Mesenteric fat pad (tissue), 1 donor: ENCODE measurements at places on chromosomes 5 and 9. TPM values are rescaled to one million over a fixed set of nuclear protein-coding genes. Genes with fewer than 3 reads are reported as not detected.
A peak's percentile ranks its signal among the peaks of the same experiment; 100 is the strongest.

The SLCO6A1 gene
- not detected for total RNA-seq

The SPACA9 gene
- total RNA-seq, result 3.9 TPM

The ASPN gene
- 4.0 TPM for total RNA-seq

The PCDHB15 gene
- total RNA-seq, result 3.4 TPM

DNA sequence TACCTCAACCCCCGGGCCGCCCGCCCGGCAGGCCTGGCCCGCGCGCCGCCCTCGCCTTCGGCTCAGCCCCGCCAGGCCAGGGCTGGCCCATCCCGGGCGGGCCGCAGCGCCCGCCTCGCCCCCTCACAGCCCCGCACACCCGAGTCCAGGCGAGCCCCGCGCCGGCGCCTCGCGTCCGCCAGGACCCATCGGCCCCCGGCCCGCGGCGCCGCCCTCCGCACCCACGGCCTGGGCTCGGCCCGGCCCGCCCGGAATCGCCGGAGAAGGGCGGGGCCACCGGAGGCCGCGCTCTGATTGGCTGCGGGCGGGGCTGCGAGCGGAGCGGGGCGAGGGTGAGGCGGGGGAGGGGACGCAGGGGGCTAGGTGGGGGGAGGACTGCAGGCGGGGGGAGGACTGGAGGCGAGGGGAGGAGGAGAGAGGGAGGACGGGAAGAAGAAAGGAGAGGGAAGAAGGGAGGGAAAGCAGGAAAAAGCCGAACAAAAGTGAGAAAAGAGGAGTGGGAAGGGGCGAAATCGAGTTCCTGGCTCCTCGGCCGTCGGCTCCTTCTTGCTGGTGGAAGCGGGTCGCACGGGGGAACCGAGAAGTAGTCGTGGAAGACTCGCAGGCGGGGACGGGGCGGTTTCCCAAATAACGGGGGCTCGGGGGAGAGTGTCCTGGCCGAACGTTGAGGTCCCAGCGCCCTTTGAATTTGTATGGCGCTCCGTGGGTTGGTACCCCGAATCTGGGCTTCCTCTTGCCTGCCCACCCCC lies 472 bp upstream of the UBTD2 start:
- DNase-seq, result peak; percentile 95

DNA sequence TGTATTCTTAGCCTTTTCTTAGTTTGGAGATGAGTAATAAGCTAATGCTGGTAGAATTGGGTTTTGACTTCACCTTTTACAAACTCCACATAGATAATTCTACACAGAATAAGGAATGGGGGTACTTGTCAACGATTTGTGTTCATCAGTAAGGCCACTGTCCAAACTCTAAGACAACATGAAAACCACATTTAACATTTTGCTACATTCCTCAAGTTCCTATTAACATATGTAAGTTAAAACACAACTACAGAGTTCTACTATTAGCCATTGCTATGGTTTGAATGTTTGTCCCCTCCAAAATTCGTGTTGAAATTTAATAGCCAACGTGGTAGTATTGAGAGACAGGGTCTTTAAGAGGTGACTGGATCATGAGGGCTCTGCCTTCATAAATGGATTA lies 31.9 kb downstream of the MEIKIN start:
- no peak for DNase-seq

GRCh38 chr9:27108981-27109541 lies at the start of gene TEK:
TSS of gene TEK (plus strand) at chr9:27109225. CDS start at chr9:27109591, 366 bp downstream.
- no peak for DNase-seq

GRCh38 chr5:98769210-98769958 lies 4.1 kb upstream of the RGMB start:
- no peak for DNase-seq

DNA sequence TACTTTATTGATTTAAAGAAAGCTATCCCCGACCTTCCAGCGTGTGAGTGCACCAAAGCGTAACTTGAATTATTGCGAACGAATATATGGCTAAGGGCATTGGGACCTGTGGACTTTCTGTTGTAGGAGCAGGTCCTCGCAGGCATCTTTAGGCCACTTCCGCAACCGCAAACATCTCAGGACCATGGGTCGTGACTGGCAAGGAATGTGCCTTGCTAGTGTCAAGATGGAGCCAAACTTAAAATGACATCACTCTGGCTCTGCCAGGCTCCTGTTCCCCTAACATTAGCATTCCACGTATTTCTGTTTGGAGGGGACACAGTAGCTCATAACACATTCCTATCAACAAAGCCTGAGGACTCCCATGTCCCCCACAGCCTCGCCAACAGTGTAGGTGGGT lies 44.1 kb upstream of the OLFM1 start:
- DNase-seq, result peak; percentile 72

DNA sequence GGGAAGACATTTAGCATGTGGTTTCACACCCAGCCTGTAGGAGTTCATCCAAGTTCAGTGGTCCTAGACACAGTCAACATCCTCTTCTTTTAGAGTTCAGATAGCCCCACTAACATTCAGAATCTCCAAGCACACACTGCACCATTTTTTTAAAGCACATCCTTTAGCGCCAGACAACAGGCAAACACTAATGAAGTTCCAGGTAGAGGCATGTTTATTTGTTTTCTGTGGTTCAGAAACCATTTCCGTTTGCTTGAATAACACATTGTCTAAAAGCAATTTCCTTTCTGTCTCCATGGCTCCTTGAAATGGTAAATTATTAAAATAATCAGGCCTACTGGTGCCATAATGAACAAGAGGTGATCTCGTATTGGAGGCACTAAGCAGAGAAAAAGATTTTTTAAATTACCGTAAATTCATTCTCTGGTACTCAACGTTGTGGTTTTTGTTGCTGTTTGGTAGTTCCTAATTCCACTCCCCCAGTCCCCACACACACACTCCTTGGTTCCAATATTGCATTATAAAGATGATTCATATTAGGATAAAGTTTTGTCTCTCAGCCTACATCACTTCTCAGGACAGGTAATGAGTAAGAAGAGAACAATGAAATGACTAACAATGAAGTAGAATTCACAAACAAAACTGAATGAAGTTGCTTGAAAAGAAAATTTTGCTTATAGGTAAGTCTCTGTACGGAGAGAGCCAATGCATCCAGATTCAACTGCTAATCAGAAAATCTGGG lies 153.1 kb downstream of the PCSK1 start:
- no peak for DNase-seq

DNA sequence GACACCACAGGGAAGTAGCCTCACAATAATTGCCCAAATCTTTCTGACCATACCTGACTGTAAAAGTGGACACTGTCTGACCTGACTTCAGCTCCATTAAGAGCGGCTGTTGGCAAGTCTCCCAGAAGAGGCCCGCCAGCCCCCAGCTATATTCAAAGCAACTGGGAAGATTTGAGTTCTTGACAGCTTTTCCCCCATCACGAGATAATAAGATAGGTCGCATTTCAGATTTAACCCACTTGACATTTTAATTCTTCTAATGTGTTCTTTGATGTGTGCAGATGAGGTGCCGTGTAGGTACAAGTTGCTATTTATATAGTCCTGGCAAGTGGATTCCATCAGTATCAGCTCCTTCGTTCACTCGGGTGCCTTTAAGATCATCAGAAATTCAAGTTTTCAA lies 345.7 kb downstream of the DRD1 start:
- DNase-seq, result no peak

DNA sequence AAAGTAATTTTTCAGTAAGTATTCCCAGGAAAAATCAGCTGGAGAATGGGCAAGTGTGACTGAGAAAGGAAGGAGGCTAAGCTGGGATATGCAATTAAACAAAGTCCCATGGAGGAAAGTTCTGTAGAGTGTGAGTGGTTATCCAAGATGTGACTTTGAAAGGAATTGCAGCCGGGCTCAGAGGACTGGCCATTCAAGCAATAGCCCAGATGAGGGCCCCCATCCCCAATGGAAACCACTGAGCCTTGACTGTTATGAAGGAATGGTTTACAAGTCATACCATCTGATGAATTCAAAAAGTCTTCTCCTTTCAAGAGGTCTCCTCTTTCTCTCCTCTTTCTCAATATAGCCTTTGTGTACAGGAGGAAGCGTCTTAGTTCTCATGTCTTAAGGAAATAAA lies 6.5 kb downstream of the LVRN start:
- DNase-seq, result no peak

DNA sequence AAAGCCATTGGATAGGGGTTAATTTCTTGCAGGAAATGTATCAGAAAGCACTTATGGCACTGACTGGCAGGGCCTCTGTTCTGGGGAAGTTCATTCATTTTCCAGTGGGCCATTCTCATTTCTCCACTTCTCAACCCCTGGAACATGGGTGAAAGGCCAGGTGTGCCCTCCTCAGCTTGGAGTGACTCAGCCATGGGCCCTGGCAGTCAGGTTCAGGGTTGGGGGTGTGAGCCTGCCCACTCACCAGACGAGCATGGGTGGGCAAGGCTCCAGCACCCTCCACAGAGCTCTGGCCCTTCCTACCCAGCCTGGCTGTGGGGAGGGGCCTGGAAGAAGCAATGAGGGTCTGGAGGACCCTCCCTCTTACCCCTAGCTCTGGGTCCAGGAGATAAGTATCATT lies 174.4 kb downstream of the HSPA4 start:
- DNase-seq, result peak; percentile 71

DNA sequence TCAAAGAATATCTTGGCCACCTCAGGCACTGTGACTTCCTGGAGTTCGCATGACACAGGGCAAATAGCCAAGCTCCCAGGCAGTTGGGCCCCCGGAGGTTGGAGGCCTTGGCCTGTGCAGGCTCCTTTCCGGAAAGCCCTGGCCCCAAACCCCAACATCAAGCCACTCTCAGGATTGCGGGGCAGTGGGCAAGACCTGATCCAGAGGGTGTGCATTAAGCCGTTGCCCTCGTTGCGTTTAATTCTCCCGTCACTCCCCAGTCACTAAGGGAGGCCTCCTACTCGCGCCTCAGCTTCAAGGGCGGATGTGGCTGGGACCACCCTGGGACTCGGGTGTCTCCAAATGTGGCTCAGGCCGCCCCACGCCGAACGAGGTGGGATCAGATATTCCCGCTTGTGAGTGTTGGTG lies 60.1 kb downstream of the TMEM174 start:
- no peak for DNase-seq

DNA sequence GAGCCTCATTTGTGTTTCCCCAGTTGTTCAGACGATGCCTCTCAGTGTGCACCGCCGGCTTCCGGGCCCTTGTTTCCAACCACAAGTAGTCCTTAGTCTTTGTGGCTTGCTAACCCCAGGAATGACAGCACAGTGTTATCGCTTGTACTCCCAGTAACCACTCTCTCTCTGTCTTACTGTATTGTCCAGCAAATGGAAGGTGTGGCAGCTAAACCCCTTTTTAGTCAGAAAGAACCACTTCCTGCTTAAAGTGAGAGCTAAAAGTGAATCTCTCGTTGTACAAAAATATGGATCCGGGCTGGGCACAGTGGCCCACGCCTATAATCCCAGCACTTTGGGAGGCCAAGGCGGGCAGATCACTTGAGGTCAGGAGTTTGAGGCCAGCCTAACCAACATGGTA lies 61.3 kb downstream of the ENC1 start:
- no peak for DNase-seq

DNA sequence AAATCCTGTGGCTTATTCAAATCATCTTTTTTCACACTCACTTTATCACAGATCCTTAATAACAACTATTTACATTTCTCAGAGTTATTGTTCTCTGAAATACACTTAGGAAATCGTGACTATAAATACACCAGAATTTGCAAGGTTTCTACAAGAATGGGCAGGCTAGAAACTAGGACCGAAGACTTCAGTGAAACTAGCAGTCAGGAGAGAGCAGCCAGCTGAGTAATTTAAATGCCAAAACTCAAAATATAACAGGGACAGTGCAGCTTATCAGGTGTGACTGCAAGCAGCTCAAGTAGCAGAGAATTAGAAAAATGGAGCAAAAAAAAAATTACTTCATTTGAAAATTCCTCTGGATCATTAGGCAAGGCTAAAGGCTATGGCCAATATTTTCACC lies 719.3 kb upstream of the ZNF608 start:
- no peak for DNase-seq

DNA sequence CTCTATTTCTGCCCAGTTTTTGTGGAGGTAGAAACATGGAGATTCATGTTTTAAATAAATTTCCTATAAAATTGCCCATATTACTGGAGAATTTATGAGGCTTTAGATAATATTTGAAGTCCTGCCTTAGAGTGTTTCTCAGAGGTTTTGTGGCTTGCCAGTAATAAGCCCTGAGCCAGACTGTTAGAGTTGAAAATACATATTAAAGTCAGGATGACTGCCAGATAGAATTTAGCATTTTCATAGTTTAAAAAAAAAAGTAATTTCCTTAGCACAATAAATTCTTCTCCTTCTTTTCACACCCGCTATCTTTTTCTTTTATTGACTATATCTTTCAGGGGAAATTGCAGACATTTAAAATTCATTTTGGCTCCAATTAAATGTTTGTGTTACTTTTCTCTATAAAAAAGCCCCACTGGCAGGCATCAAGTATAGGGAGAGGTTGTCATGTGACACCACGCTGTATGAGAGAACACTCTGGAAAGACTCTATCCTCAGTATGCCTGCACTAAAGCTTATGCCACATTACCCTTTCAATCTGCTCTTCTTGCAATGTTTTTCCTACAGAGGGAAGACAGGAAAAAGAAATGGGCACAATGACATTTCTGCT lies 135.2 kb downstream of the MPDZ start:
- DNase-seq, result no peak

GRCh38 chr5:76971511-76971910 lies 18.7 kb downstream of the CRHBP start:
- no peak for DNase-seq

GRCh38 chr9:68493958-68494577 lies 46.6 kb downstream of the TMEM252 start:
- DNase-seq, result no peak

GRCh38 chr5:105392710-105393149 lies 1830.1 kb upstream of the NUDT12 start:
- no peak for DNase-seq

DNA sequence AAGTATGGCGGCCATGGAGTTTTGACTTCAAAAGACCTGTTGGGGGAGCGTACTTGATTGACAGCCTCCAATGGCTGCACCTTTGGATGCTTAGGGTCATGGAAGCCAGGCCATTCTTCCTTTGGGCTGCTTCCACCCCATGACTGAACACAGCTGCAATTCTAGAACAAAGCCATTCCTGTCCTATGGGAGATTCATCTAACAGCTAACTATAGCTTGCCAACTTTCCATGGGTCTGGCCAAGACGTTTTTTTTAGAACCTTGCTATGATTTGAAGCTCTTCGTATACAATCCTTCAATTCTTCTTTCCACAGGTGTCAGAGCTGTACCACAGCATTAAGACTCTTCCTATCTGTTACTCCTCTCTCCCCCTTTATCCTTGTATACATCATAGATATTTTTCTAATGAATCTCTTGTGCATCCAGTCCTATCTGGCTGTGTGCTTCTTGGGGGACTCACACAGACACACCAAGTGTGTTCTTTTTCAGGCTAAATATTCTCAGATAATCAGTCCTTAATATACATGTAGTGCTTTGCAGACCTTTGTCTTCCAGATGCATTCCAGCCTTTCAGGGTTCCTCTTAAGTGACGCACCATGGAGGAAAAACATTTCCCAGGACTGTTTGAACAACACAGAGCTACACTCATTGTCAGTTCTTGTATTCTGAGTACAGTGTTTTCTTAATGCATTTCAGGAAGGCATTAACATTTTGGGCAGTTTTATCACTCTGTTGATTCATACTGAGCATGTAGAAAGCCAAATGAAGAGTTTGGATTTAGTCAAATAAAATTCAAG lies 198.9 kb downstream of the TAF11L14 start:
- DNase-seq, result no peak

GRCh38 chr5:118611332-118611945 lies 376.9 kb downstream of the DTWD2 start:
- DNase-seq, result no peak

GRCh38 chr9:37370968-37371563 lies 51.4 kb upstream of the GRHPR start:
- no peak for DNase-seq
